ENCODE measurements at places on chromosomes 16 and 17.

DNA sequence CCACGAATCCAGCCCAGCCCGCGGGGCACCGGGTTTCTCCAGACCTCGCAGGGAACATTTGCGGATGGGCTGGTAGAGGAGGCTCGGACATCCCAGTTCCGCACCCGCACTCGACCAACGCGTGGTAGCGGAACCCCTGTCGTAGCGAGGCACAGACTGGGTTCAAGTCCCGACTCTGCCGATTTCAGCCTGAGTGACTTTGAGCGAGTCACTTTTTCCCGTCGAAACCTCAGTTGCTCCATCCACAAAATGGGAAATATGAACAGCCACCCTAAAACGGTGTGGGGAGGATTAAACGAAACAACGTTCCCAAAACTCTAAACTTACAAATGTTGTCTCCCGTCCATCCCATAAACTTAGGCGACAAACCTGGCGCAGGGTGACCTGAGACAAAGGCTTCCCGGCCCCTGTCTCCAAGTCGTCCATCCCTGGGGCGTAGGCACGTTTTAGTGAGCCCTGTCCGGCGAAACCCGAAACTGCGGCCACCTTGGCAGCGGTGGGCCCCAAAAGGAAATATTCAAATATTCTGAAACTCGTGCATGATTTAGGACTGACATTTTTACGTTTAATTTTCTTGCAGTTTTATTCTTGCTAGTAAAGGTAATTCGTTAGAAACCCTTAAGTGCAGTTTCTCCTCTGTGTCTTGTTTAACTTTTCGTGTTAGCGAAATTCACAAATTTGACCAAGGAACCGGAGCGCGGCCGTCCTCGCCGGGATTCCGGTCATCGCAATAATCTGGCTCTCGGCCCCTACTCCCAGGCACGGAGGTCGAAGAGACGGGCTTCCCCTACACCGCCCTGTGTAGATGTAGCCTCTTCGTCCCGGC, 1.9 kb upstream of the MLLT6 start:
- no peak for DNase-seq

DNA sequence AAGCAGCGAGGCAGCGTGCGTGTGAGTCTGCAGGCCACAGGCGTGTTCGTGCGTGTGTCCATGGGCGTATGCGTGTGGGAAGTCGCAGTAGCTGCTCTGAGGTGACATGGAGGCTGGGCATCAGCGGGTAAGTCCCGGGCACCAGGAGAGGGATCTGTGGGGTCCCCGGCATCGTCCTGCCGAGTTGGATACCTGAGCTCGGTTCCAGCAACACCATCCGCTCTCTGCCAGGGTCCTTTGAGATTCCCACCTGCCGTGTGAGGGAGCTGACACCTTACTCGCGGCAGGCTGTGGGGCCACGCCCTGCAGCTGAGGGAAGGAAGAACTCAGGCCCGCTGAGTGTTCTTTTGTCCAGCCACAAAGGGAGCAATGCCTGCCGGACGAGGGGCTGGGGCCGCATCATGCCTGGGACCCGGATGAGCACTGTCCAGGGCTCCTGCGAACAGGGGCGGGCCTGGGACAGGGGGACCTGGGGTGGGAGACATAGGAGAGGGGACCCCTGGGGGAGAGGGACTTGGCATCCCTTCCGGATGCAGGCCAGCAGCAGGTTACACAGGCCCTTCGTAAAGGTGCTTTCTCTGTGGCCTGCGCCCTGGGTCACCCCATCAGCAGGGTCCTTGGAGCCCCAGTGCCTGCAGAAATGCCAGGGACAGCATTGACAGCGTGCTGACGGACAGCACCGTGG, 5.0 kb upstream of the SNAI3 start:
- no peak for DNase-seq

DNA sequence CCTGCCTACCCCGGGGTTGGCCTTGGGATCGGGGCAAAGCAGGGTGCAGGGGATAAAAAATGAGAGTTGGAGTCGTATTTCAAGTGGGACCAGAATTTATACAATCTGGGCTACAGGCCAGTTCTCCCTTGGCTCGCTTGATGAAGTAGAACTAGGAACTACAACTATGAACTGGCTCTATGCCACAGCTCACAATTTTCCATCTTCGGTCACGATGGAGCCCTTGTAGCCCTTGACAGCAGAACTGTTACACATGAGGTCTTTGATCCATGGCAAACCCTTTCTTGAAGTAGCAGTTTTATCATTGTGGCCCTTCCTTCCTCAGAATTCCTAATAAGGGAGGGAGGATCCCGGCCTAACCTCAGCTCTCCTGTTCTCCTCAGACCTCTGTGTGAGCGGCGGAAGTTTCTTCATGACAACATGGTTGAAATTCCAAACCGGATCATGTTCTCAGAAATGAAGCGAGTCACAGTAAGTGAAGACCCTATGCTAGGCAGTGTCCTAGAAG, 17.1 kb downstream of the LIG3 start:
- no peak for DNase-seq

DNA sequence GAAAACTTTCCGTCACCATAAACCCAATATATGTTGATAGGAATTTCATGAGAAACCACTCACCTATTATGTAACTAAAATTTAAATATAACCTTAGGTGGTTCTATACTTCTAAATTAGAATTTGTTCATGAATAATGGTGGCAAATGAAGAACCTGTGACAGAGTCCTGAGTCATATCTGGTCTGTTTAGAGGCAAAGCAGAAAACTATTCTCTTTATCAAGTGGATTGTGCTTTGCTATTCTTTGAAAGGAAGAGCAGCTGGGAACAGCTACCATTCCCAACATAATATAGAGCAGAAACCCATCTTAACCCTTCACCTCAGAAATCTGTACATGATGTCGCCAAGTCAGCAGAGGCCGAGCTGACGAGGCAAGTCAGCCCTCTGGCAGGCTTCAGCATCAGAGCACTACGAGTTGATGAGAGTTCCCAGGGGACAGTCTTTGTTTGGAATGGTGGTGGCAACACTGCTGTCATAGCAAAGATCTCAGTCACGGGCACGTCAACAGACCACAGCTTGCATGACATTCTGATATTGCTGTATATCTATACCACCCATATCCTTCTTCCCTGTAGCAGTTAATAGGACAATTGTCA, 631.9 kb upstream of the CA10 start:
- DNase-seq: peak; percentile 66

DNA sequence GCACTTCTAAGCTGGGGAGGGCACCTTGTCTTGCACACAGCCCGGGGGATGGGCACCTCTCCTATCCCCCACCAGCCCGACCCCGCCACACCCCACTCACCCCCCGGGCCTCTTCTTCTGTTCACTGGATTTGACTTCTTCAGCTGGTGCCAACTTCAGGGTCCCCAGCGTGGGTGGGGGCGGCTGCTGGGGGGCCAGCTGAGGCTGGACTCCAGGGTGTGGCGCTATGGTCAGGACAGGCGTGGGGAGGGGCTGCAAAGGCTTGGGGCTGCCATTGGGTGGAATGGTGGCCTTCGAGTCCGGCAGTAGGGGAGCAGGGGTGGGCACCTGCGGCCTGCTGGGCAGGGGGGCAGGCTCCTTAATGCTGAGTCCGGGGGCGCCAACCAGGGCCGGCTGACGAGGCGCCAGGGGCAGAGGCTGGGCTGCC, 6.1 kb downstream of the MNT start:
- DNase-seq: no peak

- no peak for DNase-seq
Measured at GRCh38 chr17:72075995-72076677, 44.7 kb upstream of the SOX9 start.

Measured in NCI-H1436 treated with DMSO at 0.1 percent for 48 hours (cell line).